ENCODE measurements at places on chromosomes 13 and 19.

GRCh38 chr19:1560286-1560882 is 7.7 kb downstream of the MEX3D start:
- no peak for DNase-seq

DNA sequence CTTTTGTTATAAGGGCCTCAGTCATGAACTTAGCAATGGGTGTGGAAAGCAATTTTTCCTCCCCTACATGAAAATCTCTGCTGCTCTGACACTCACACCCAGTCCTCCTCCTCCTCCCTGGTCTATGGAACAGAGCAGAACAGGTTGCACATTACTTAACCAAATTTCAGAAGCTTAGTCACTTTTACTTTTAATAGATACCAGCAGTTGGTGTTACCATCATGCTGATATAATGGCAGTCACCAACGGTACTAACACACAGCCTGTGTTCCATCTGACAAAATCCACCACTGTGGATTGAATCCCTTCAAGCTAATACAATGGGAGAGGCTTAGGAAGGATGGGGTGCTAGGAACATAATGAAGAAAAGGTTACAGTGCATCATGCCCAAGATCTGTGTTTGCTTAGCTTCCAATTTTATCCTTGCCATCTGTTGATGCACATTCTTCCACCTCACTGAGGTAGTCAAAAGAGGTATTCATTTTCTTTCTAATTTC is 9.8 kb downstream of the TPT1 start:
- DNase-seq = no peak

- no peak for DNase-seq
Measured at GRCh38 chr13:101942535-101943157, 459.2 kb downstream of the FGF14 start.

GRCh38 chr13:33806470-33807248 is 11.3 kb upstream of the RFC3 start:
- no peak for DNase-seq

DNA sequence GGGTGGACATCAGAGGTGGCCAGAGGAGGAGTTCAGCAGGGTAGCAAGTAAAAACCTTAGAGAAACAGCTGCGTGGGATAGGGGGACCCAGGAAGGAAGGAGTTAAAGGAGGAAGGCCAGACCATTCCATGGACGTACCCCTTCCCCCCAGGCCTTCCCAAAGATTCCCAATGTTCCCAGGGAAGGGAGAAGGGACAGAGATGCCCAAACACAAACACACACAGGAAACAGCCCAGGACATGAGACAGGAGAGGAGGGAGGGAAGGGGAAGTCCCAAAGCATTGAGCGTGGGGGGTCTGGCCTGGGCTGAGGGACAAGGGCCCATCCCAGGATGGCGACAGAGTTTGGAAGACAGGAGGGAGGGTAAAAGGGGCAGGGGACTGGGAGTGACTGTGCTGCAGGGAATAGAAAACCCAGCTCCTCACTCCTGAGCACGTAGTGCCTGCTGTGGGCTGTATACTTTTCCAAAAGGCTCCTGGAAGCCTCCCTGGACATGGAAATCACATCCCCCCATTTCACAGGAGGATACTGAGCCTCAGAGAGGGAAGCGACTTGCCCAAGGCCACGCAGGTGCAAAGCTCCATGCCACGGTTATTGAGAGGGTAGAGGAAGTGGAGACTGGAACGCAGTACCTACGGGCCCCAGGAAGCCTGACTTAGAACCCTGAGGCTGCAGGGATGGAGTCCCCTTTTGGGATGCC is 1.1 kb downstream of the SYDE1 start:
- DNase-seq = peak; percentile 20

DNA sequence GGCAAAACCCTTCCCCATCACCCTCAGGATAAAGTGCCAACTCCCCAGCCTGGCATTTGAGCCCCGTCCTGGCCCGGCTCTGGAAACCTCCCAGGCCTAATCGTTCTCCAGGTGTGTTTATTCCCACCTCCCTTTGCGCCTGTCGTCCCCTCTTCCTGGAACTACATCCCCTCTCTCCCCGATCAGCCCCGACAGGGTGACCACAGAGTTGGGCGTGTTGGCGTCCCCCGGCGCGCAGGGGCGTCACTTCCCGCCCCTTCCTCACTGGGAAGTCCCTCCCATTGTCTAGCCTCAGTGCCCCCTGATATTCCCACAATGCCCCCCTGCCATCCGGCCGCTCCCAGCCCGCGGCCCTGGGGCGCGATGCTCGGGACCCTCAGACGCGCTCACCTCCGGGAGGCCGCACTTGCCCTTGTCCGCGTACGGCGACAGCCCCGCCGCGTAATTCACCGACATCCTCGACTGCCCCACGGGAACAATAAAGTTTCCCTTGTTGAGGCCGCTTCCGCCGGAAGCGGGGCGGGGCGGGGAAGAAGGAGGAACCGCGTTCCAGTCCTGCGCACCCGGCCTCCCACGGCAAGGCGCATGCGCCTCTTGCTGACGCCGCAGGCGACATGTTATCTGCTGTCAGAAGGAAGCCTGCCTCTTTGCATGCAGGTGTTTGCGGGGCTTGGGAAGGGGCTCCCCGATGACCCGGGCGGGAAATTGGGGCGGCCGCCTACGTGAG is at the start of the genes ANKRD24 and SIRT6:
TSS of gene ANKRD24 (plus strand) at position 606 of the 727 bp plus-strand sequence. CDS start 3,737 bp downstream, outside the sequence.
TSS of gene SIRT6 (minus strand) at position 480 of the 727 bp plus-strand sequence. CDS start at position 456, 24 bp downstream.
- DNase-seq = peak; percentile 94
